Activated T-cell treated with anti-CD3 and anti-CD28 coated beads for 4 hours (primary cell): ENCODE measurements at places on chromosomes 7 and 10.

GRCh38 chr7:157138101-157138423, 664 bp upstream of the UBE3C start:
- no peak for DNase-seq

GRCh38 chr7:81960026-81960425, 190.2 kb upstream of the HGF start:
- DNase-seq: no peak

GRCh38 chr7:134781171-134781570, 1.7 kb downstream of the CALD1 start:
- DNase-seq: no peak

DNA sequence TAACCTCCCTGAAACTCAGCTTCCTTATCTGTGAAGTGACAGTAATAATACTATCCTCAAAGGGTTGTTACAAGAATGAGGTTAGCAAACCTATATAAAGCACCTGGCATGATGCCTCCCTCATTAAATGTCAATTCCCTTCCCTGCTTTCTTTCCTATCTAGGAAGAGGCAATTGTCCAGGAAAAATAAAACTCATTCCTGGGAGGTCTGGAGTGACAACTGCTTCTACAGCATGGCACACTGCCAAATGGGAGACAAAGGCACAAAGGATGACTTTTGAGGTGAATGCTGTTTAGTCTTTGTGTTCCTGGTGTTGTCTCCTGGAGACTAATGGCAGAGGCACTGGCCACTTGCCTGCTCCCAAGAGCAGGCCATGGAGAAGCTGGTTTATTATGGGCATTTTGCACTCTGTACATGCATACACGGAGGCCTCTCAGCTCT, 32.2 kb upstream of the PDE1C start:
- DNase-seq: no peak

DNA sequence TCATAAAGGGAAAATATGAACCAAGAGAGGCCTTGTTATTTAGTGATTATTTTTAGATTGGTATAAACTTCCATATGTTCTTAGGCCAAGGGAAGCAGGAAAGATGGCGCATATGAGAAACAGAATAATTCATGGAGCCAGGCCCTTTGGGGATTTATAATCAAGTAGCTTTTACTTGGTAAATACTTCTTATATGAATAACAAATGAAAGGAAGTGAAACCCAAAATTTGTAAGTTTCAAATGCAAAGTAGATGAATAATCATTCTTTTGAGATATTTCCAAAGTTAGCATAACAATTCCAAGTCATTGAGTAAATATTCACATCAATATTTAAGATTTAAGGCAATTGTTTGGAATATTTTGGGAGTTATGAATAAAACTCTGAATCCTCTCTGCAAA, 13.9 kb upstream of the OPTN start:
- no peak for DNase-seq

- DNase-seq: no peak
These were observed 22.2 kb downstream of the ZNF467 start for GRCh38 chr7:149751043-149751775.

DNA sequence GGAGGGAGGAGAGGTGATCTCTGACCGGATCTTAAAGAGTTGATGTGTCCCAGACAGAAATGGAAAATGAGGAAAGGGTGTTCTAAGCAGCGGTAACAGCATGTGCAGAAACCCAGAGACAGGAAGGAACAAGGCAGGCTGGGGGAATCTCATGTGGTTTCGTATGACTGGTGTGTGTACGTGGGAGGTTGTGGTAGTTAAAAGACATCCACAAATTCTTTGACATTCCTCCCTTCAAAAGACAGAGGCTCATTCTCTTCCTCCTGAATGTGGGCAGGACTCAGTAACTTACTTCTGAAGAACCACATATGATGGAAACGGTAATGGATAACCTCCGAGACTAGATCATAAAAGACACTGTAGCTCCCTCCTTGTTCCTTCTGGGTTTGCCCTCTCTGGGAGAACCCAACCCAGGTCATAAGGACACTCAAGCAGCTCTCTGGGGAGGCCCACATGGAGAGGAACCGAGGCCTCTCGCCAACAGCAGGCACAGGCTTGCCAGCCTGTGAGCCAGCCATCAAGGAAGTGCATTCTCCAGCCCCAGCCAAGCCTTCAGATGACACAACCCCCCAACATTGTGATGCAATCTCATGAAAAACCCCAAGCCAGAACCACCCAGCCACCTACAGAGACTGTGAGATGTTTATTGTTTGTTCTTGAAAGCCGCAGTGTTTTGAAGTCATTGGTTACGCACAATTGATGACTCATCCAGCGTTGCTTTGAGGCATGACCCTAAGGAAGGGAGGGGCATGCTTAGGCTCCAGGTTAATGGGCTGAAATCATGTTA, 116.0 kb downstream of the SLIT1 start:
- no peak for DNase-seq

- no peak for DNase-seq
These were observed 170.2 kb downstream of the SKAP2 start for GRCh38 chr7:26694141-26694540.

GRCh38 chr10:37732685-37733084, 124.7 kb downstream of the ZNF248 start:
- no peak for DNase-seq

GRCh38 chr7:30918676-30919075, 7.0 kb downstream of the AQP1 start:
- DNase-seq: no peak

GRCh38 chr7:5143935-5144903, 45.8 kb upstream of the WIPI2 start:
- peak; percentile 40 for DNase-seq

- no peak for DNase-seq
These were observed 249.4 kb downstream of the CACNA2D1 start for GRCh38 chr7:82194016-82194643.
